ENCODE measurements at places on chromosomes 11 and 22.

DNA sequence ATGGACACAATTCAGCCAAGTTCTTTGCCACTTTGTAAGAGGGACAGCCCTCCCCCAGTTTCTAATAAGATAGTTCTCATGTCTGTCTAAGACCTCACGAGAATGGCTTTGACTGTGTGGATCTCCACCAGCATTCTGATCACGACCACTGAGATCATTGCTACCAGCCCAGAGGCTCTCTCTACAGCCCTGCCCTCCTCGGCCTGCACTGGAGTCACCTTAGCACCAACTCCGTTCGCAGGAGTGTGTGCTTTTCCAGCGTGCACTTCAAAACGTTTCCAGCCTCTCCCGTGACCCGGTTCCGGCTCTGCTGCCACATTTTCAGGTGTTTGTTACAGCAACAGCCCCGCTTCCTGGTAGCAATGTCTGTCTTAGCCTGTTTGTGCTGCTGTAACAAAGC lies 26.2 kb downstream of the TSPAN32 start:
- no peak for DNase-seq

- DNase-seq: no peak
These were observed 58.6 kb downstream of the DSCAML1 start for GRCh38 chr11:117738246-117738957.

DNA sequence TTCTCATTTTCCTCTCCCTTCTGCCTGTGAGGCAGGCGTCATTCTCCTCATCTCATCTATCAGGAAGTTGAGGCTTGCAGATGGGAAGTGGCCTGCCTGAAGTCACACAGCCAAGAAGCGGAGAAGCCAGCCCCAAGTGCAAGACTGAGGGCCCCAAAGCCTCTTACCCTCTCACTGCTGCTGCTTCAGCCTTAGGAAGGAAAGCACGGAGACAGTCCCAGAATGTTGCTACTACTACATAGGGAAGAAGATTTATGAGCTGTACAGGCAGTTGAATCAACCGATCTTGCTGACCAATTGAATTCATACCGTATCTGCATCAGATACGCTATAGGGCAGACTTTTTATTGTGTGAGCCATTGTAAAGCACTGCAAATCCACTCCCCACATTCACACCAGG lies 89.0 kb downstream of the CWC15 start:
- no peak for DNase-seq

DNA sequence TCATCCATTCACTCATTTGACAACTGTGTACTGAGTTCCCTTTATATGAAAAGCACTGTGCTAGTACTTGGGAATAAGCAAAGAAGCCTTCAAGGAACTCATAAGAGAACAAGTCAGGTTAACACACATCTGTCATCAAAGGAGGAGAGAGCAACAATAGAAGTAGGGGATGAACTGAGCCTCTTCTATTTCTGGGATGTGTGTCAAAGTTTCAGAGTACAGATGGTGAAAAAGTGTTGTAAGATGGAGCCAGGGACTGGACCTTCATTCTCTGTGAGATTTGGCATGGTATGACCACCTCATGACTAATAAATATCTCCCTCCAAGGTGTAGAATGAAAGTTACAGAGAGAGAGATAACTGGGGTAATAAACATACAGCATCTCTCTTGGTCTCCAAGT lies 349.8 kb upstream of the PLET1 start:
- DNase-seq: no peak

- DNase-seq: no peak
These were observed 523.5 kb upstream of the LRRC4C start for GRCh38 chr11:41982975-41983374.

DNA sequence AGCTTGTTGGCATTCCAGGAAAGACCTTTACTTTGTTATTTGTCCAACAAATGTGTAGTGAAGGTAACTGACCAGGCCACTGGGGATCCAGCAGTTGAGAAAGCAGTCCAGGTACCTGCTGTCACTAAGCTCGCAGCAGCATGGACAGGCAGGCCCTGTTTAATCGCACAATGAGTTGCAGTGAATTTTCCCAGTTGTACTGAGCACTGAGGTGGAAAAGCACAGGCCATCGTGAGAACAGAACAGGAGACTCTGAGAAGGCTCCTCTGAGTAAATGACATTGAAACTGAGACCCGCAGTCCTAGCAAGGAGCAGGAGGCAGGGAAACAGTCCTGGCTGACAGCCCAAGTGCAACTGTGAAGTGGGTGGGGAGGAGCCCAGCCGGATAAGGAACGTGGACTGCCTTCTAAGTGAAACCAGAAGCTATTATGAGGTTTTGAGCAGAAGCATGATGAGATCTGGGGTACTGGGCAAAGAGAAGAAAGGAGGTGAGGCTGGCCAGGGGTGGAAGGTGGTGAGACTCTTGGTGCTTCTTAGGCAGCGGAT lies 39.8 kb upstream of the CDON start:
- DNase-seq: no peak

DNA sequence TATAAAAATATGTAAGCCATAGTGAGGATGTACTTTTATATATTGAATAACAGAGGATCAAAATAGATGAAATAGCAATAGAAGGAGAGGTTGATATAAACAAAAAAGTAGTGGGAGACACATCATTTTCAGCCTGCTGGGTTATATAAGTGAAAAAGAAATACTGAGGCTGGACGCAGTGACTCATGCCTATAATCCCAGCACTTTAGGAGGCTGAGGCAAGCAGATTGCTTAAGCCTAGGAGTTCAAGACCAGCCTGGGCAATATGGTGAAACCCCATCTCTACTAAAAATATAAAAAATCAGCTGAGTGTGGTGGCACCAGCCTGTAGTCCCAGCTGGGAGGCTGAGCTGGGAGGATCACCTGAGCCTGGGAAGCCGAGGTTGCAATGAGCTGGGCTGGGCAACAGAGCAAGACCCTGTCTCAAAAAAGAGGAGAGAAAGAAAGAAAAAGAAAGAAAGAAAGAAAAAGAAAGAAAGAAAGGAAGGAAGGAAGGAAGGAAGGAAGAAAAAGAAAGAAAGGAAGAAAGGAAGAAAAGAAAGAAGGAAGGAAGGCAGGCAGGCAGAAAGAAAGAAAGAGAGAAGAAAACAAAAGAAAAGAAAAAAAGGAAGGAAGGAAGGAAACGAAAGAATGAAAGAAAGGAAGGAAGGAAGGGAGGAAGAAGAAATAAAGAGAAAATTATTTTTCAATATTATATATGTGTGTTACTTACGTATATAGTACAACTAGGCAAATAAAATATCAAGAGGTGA lies 7.0 kb upstream of the P2RY2 start:
- no peak for DNase-seq

GRCh38 chr11:15890031-15890713 lies 466.2 kb downstream of the SOX6 start:
- no peak for DNase-seq

DNA sequence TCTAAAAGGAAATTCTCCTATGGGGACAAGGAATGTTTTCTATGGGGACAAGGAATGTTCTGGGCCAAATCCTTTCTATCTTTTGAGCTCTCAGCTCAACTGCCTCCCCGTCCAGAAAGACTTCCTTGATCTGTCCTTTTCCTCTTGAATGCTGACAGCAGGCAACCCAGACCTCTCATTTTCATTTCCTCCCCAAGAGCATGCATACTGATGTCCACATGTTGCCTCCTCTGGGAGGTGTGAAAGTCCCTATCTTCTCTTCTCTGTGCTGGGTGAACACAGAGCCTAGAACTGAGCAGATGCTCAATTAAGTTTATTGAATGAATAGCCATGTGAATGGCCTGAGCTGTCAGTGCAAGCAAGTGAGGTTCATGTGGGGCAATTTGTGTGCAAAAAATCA lies 331.9 kb upstream of the NARS2 start:
- no peak for DNase-seq

DNA sequence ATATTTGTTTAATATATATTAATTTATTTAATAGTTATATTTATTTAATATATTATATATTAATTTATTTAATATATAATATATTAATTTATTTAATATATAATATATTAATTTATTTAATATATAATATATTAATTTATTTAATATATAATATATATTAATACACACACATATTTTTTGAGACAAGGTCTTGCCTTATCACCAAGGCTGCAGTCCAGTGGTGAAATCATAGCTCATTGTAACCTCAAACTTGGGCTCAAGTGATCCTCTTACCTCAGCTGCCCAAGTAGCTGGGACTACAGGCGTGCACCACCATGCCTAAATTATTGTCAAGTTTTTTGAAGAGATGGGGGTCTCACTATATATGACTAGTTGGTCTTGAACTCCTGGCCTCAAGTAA lies 51.4 kb upstream of the DDI1 start:
- no peak for DNase-seq

- DNase-seq: no peak
These were observed 68.2 kb upstream of the SHISAL1 start for GRCh38 chr22:44380756-44381486.

GRCh38 chr11:69943066-69943465 lies 123.8 kb upstream of the FGF3 start:
- no peak for DNase-seq

GRCh38 chr11:126134461-126135155 lies 71.9 kb upstream of the CDON start:
- DNase-seq: no peak

GRCh38 chr11:2207773-2208621 lies 36.4 kb upstream of the TH start:
- DNase-seq: no peak

DNA sequence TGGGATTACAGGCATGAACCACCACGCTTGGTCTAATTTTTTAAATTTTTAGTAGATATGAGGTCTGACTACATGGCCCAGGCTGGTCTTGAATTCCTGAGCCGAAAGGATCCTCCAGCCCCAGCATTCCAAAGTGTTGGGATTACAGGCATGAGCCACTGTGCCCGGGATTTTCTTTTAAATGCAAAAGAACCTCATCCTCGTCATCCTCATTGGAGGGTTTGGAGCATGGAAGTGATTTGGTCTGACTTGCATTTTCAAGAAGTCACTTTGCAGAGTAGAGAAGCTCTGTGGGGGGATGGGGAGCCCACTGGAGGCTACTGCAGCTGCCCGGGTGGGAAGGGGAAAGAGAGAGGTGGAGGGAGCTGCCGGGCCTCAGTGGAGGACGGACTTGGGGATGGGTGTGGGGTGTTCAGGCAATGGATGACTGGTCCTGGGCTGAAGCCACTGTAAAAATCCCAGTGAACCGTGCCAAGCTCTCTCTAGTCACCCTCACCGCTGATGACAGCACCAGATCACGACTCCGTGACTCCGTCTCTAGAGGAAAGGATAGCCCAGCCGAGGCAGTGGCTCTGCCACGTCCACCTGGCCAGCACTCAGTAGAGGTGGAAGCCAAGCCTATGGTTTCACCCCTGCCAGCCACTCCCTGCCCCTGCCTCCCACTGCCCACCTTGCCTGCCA lies 32.8 kb upstream of the SLC22A12 start:
- no peak for DNase-seq

DNA sequence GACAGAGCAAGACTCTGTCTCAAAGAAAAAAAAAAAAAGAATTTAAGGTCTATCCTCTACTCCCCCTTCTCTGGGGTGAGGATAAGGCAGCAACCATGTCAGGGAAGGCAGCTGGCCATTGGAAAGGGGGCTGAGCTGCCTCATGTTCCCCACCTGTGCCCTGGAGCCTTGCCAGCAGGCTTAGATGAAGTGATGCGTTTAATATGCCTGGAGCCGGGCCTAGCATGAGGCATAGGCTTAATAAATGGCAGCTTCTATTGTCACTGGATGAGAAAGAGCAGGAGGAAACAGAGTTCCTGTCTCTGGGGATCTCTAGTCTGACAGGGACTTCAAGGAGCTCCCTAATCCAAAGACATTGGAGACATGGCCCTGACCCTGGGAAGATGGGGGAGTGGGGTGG lies 3.2 kb upstream of the KCNE3 start:
- no peak for DNase-seq

DNA sequence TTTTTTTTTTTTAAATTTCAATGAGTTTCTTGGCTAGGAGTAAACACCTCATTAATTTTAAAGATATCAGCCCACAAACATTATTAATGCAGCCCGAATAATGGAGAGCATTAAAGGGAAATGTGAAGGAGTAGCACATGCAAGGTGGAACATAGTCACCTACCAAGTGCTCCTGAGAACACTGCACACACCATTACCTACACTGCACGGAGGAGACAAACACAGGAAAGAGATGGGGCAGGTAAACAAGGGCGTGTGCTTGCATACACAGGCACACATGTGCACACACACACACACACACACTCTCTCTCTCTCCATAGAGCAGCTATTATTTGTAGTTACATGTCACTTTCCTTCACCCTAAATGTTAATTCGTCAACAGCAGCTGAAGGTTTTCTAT lies 30.2 kb downstream of the HTR3B start:
- DNase-seq: no peak

DNA sequence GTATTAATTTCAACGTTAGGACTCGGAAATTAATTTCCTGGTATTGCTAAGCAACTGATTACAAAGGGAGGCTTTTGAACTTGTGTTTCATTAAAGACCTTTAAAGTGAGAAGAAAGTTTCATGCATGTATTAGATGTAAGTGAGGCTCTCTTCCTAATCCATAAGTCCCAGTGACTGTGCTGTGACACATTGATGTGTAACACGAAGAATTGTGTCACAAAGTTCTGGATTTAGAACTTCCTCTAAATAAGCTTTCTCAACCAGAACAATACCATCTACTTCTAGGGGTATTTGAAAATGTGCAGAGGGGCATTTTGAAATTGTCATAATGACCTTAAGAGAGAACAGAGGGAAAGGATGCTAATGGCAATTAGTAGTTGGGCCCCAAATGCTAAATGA lies 14.4 kb downstream of the DCUN1D5 start:
- no peak for DNase-seq

GRCh38 chr11:23181022-23181807 lies 320.9 kb upstream of the CCDC179 start:
- no peak for DNase-seq

DNA sequence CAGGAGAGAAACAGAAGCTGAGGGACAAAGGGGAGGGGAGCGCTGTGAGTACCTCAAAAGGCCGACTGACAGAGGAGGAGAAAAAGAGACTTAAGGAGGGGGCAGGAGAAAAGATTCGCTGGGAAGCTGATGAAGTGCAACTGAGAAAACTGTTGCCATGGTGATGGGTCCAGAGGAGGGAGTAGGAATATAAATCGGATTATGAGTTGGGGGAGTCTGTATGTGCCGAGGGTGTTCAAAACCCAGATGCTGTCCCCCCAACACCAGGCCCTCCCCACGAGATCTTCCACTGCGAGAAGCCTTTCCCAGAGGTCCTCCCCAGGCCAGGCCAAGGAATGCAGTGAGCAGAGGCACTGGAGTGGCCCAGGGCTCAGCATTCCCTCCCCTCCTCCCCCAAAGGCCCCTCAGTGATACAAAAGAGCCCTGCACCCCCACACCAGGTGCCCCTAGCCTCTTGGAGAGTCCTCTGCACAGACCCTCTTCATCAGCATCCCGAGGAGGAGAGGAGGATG lies 13.7 kb upstream of the BCL9L start:
- no peak for DNase-seq

DNA sequence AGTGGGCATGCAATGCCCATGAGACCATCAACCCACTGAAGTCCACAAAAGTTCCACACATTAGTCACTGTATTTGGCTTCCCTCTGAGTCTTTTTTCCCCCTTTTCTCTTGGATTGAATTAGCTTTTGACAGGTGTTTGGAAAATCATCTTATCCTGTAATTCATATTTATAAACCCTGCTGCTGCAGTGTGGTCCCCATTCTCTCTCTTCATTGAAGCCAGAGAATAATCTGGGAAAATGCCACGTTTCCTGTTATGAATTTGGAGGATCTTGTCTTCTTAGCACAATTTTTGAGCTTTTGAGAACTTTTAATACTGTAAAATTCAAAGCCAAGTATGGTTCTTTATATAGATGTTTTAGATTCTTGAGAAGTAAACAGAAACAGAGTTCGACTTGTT lies 84.8 kb downstream of the UVRAG start:
- DNase-seq: no peak

- no peak for DNase-seq
These were observed 257.6 kb downstream of the NELL1 start for GRCh38 chr11:20926799-20927540.

GRCh38 chr11:117766026-117766425 lies 31.0 kb downstream of the DSCAML1 start:
- no peak for DNase-seq
